ENCODE measurements at places on chromosomes 13 and 19.
A peak's percentile ranks its signal among the peaks of the same experiment; 100 is the strongest.

- no peak for DNase-seq
Observed at GRCh38 chr13:28539625-28540286, 44.8 kb upstream of the FLT1 start.

GRCh38 chr19:51777570-51778462, 16.8 kb downstream of the FPR2 start:
- DNase-seq, result peak; percentile 75

GRCh38 chr13:28744656-28745055, 25.9 kb upstream of the SLC46A3 start:
- no peak for DNase-seq

DNA sequence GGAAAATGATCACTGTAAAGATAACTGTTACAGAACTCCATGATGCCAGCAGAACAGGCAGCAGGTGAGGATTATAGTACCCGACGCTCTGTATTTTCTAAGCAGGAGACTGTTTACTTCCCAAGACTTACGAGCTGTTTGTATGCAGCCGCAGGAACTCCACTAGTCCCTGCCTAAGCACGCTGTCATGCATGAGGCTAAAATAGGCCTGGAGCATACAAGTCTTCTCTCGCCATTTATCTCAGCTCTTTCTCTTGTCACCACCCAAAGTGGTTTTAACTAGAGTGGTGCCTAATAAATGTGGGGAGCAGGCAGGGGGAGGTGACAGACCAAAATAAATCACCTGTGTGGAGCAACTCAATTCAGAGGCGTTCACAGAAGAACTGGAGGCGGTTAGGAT, 175.8 kb downstream of the TDRD3 start:
- no peak for DNase-seq

- DNase-seq, result peak; percentile 13
Observed at GRCh38 chr13:76329866-76330580, 556.2 kb downstream of the KCTD12 start.

DNA sequence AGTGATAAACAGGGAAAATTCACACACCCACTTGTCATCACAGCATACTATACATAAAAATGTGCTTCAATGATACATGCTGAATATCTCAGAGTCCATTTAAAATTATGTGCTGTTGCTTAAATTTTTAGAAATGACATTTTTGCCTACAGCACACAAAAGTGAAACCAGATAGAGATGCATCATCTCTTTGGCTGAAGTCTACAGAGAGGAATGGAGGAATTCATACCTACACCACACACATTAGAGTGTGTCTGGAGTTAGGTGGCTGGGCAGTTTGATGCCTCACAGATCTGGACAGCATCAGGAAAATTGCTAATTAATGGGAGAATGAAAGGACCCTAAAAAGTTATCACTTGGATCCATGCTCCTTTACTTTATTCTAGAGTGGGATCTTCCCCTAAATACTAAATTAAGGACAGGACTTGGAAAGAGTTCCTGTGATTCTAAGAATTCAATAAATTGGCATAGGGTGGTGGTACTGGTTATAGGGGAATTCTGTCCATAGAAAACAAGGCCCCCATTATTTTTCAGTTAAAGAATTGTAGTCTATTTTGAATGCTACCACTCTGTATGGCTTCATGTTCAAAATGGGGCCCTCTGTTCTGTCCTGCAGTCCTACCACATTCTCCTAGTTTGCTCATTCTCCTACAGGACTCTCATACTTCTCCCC, 41.3 kb downstream of the RCBTB2 start:
- no peak for DNase-seq

GRCh38 chr13:24505256-24505655, 7.3 kb downstream of the PARP4 start:
- no peak for DNase-seq

- DNase-seq, result no peak
Observed at GRCh38 chr13:46170687-46171086, 11.3 kb downstream of the LCP1 start.

- DNase-seq, result no peak
Observed at GRCh38 chr13:92225861-92226260, 827.4 kb downstream of the GPC5 start.

DNA sequence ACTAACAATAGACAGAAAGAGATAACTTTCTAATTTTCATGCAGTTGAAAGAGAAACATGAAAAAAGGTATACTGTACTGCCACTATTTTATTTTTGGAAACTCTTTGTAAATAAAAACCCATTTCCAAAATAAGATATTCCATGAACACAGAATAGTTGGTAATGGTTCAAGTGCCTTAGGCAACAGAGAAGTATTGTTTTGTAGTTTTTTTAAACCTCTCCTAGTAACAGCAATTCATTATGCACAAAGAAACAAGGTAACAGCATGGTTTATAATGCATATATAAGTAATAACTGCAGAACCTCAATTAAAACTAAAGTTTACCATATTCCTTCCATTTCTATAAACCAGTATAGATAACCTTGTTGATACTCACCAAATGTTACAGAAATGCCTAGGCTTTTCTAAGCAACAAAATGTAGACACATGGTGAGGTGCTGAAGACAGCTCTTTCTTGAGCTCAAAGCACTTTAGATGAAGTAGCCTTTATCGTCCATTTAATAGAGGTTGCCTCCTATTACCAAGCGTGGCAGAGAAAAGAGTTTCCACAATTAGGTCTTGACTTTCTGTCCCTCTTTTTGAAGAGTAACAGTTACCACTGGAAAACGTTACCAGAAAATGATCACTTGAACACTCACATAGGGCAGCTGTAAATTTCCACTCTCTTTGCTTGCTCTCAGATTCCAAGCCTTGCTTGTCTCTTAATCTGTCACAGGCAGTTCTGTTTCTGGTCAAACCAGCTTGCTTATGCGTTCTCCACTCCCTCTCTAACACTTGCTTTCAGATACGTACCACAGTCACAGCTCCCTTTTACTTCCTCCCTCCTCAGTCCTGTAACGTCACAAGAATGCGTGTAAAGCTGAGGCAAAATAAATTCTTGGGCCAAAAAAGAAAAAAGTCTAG, 42.9 kb downstream of the CAB39L start:
- peak; percentile 61 for DNase-seq

- no peak for DNase-seq
Observed at GRCh38 chr13:74070513-74070912, 63.7 kb downstream of the KLF12 start.

DNA sequence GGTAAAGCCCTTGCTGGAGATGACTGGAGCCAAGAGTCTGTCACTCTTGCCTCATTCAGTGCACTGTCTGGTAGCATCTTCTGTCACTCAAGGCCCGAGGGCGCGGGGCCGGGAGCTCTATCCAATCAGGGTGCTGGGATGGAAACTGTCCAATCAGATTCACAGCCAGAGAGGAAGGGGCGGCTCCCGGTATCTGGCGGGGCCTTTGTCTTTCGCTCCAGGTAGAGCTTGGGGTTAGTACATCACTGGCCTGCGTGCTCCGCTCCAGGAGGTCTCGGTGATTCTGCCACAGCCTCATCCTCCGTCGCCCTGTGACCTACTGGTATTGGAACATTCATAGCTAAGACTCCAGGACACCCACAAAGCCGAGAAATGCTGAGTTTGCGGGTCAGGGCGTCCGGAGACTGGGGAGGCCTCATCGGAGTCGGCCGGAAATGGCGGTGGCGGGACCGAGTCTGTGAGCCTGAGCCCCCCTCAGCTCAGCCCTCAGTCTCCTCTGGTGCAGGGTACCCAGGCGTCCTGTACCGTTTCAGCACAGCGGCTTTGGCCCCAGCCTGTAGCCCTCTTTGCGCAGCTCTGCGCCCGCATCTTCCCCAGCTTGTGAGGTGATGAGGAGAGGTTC, 20.6 kb upstream of the ZNF430 start:
- DNase-seq, result peak; percentile 86

DNA sequence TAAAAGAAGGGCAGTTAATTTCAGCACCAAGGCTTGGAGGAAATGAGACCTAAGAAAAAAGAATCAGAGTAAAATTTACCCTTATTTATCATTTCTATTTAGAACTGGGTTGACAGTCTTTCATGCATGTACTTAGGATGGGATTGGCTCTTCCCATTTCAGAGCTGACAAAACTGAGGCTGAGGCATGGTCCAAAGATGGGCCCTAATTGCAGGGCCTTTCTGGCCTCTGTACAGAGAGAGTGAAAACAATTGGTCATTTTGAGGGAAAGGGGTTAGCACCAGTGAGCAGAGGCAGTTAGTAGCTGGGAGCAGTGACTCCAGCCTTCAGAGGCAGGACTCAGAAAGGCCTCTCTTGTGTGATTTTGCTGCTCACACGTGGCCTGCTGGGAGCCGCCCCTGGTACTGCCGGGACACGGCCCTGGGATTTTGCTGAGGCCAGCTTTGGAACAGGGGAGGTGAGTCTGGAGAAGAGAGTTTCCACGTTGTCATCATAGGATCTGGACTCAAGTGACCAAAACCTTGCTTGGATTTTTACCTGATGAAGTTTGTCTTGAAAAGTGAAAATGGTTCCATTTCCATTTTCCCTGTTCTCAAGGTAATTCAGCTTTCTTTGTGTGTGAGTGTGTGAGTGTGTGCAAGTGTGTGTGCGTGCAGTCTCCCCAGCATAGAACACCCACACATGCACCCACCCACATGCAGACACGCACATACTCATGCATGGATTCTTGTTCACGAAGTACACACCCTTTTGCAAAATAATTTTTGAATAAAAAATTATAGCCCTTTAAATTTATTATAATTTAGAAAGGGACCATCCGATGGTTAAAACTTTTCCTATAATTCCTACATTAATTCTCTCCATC, at the start of gene ZNF536:
Gene ZNF536 (plus strand): TSS at position 425 of the 865 bp plus-strand sequence. CDS start 71,179 bp downstream, outside the sequence.
- DNase-seq, result no peak
